ENCODE measurements at places on chromosomes 6 and 20.

DNA sequence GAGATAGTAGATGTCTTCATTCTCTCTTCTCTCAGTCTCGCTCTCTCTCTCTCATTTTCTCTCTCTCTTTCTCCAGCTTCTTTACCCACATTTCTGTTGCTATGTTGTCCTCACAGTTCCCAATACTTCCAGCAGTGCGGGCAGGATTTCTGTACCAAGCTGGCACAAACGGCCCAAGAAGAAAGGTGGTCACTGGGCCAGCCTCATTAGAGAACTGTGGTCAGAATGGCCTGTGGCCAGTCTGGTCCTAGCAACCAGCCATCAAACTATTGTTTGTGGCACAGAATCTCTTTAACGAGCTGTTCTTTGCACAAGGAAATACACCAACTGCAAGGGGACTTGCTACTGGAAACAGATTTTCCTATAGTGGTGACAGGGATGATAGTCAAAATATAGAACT is 81.3 kb downstream of the SEL1L2 start:
- H3K27me3 ChIP-seq, result peaks cover 2% of the 10 kb centered on the region
- H3K4me1 ChIP-seq, result no peaks in the 10 kb centered on the region
- DNase-seq, result no peak
- no peaks in the 10 kb centered on the region for H3K36me3 ChIP-seq

DNA sequence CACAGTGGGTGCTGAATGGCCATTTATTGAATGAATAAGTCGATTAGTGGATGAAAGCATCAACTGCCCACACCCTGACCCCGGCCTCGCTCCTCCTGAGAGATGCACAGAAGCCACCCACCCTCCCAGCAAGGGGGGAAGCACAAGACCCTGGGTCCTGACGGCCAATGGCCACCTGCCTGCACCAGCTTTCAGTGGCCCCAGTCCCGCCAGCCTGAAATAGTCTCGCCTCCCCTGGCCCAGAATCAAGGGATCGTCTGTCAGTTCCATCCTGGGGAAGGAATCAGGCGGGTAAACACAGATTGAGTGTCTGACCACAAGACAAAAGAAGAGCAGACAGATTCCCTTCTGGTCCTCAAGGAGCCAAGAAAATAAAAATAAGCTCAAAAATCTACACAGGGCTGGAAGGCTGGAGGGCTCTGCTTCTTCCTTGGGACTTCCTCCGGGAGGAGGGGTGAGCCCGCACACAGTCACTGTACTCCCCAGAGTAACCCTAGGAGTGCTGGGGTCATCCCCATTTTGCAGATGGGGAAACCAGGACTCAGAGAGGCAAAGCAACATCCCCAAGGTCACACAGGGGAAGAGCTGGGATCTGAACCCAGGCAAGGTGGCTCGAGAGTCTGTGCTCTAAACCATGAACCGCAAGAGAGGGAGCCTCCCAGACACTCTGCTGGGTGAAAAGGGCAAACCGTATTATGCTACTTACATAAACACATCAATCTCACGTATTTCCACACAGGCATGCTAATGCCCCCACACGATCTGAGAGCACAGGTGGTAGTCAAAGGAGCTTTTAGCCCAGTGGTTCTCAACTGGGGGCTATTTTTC is 7.8 kb downstream of the PREX1 start:
- H3K36me3 ChIP-seq, result peaks cover 10% of the 10 kb centered on the region
- no peak for DNase-seq
- peaks cover 74% of the 10 kb centered on the region for H3K4me1 ChIP-seq

DNA sequence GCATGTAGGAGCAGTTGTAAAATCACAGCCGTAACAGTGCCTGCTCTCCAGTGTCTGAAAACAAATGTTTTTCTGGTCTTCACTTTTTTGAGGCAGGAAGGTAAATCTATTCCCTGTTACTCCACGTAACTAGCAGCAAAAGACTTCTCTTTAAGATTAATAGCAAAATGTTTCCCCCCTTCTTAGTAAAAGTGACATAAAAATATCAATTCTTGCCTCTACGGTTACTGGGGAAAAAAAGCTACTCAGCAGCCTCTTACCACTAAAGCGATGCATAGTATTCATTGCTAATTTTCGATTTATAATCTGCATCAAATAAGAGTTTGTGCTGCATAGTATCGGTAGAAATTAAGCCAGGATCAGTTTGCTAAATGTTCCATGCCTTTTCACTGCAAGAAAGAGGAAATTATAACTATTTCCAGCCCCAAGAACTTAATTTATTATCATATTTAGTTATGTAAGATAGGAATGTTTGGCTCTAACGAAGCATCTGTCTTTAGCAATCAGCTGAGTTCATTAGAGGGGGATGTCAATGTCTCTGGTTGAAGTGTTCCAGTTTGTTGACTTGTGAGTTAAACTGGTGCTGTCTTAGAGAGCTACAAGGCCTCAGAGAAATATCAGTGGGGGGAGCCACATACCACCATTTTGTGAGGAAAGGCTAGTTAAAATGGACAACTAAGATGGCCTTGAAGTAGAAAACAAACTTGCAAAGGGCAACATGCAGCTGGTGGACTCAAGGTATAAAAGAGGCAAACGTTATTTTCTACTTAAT is 617 bp upstream of the TSPYL1 start:
- peaks cover 38% of the 10 kb centered on the region for H3K4me1 ChIP-seq
- peaks cover 17% of the 10 kb centered on the region for H3K36me3 ChIP-seq
- H3K27me3 ChIP-seq, result no peaks in the 10 kb centered on the region
- H3K27ac ChIP-seq, result peak overlapping the region; percentile 98
- DNase-seq, result no peak

GRCh38 chr20:25461786-25462545 is 54.5 kb downstream of the GINS1 start:
- DNase-seq, result no peak
- H3K36me3 ChIP-seq, result no peaks in the 10 kb centered on the region
- no peaks in the 10 kb centered on the region for H3K27me3 ChIP-seq

DNA sequence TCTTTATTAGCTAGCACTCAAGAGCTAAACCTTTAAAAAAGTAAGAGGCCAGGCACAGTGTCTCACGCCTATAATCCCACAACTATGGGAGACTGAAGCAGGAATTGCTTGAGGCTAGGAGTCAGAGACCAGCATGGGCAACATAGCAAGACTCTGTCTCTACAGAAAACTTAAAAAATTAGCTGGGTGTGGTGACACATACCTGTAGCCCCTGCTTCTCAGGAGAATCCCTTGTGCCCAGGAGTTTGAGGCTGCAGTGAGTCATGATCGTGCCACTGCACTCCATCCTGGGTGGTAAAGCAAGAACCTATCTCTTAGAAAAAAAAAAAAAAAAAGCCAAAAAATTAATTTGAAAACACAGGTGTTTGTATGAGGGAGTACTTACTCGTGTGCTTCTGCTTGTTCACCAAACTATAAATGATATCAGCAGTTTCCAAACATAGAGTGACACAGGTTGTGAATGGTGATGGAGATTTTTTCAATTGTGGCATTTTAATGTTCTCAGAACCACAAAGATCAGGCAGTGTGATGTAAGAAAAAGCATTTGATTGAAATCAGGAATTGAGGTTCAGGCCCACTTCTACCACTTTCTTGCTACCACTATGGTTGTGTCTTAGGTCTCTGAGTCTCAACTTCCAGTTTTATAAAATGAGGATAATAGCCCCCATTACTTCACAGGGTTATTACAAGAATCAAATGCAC is 104.9 kb downstream of the FOXO3 start:
- peaks cover 18% of the 10 kb centered on the region for H3K4me1 ChIP-seq
- no peak for DNase-seq
- H3K4me3 ChIP-seq, result no peak overlapping the region

GRCh38 chr6:37110500-37111461 is 59.2 kb upstream of the PIM1 start:
- H3K27me3 ChIP-seq, result peaks cover 2% of the 10 kb centered on the region
- no peaks in the 10 kb centered on the region for H3K36me3 ChIP-seq
- H3K4me3 ChIP-seq, result no peak overlapping the region
- H3K27ac ChIP-seq, result no peak overlapping the region

- no peak overlapping the region for H3K4me3 ChIP-seq
- peaks cover 24% of the 10 kb centered on the region for H3K36me3 ChIP-seq
- H3K27ac ChIP-seq, result no peak overlapping the region
- DNase-seq, result no peak
- no peaks in the 10 kb centered on the region for H3K27me3 ChIP-seq
Observed at GRCh38 chr6:150806790-150807189, 58.7 kb upstream of the MTHFD1L start.

DNA sequence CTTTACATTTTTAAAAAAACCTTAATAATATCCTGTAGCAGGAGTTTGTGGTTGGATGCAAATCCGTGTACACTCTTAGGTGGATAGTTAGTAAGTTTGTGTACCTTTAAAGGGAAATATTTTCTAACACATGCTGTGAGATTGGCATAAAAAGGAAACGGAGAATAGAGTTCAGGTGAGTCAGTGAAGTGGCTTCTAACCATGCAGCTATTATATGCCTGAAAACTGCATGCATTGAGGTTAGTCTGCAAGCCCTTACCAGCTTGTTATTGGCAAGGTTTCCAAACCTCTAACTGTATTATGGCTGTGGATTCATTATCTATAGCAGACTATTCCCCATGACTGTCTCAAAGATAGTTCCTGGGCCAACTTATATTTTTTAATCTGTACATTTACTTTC is 420.6 kb upstream of the MMS22L start:
- H3K4me1 ChIP-seq, result no peaks in the 10 kb centered on the region
- no peak for DNase-seq
- H3K27me3 ChIP-seq, result no peaks in the 10 kb centered on the region
- no peak overlapping the region for H3K4me3 ChIP-seq

- no peak overlapping the region for H3K27ac ChIP-seq
- H3K27me3 ChIP-seq, result no peaks in the 10 kb centered on the region
- H3K4me1 ChIP-seq, result no peaks in the 10 kb centered on the region
Observed at GRCh38 chr6:130831607-130832006, 4.4 kb downstream of the SMLR1 start.

GRCh38 chr20:47620808-47621805 is 119.4 kb downstream of the NCOA3 start:
- H3K36me3 ChIP-seq, result peaks cover 17% of the 10 kb centered on the region
- DNase-seq, result peak; percentile 43
- no peaks in the 10 kb centered on the region for H3K27me3 ChIP-seq
- no peak overlapping the region for H3K4me3 ChIP-seq
- peak overlapping the region; percentile 92 for H3K27ac ChIP-seq
- H3K4me1 ChIP-seq, result peaks cover 19% of the 10 kb centered on the region

GRCh38 chr6:161228921-161229591 is 44.8 kb downstream of the AGPAT4 start:
- peaks cover 9% of the 10 kb centered on the region for H3K36me3 ChIP-seq
- H3K4me1 ChIP-seq, result peaks cover 2% of the 10 kb centered on the region
- H3K4me3 ChIP-seq, result no peak overlapping the region
- DNase-seq, result no peak
- H3K27me3 ChIP-seq, result peaks cover 4% of the 10 kb centered on the region

DNA sequence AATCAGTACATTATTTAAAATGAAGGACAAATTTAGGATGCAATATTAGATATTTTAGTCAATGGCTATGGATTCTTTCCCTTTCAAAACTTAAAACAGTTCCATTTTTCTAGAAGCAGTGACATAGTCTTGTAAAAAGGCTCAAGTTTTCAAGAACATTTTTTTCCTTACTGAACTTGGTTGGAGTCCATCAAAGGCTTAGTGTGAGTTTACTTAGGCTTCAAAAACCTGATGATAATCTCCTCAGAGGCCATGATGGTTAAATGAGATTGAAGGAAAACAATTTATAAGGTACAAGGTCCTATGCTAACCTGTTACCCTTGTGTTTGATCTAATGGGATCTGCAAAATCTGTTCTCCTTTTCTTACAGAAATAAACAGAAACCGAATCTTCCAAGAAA is 531.8 kb downstream of the UTRN start:
- no peak for DNase-seq
- no peak overlapping the region for H3K27ac ChIP-seq
- H3K36me3 ChIP-seq, result peaks cover 22% of the 10 kb centered on the region
- no peak overlapping the region for H3K4me3 ChIP-seq

DNA sequence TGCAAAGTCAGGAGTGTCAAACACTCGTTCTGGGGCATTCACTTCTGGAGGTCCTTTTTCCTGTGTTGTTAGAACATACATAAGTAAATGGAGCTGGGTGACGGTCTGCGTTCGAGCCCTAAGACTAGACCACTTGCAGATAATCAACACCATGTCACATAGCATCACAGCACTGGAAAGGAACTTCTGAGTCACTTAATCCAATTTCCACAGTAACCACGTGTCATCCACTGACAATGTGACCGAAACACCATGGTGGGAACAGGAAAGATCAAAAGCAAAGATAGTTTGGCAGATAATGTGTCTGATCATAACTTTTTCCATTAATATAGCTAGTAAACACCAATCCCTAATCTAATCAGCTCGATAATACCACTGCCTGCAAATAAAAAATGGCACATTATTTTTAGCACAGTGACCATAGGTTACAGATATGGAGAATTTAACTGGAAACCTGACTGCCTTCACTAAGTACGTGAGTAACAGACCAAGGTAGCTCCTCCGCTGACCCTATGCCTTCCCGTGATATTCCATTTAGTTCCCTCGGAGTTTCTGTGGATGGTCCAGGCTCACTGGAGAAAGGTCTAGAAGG is 34.8 kb downstream of the WRNIP1 start:
- DNase-seq, result no peak
- H3K4me1 ChIP-seq, result no peaks in the 10 kb centered on the region
- peak overlapping the region; percentile 35 for H3K27ac ChIP-seq
- H3K36me3 ChIP-seq, result peaks cover 2% of the 10 kb centered on the region
- no peak overlapping the region for H3K4me3 ChIP-seq

- H3K36me3 ChIP-seq, result no peaks in the 10 kb centered on the region
- peaks cover 7% of the 10 kb centered on the region for H3K4me1 ChIP-seq
- no peak for DNase-seq
- H3K27me3 ChIP-seq, result peaks cover 20% of the 10 kb centered on the region
- H3K4me3 ChIP-seq, result peak within 1 kb of the TSS; percentile 73
- no peak within 1 kb of the TSS for H3K27ac ChIP-seq
Observed at GRCh38 chr6:17281100-17281496, at the start of gene RBM24. TSS of gene RBM24 (plus strand) at chr6:17281361. CDS start at chr6:17281582, 221 bp downstream.

DNA sequence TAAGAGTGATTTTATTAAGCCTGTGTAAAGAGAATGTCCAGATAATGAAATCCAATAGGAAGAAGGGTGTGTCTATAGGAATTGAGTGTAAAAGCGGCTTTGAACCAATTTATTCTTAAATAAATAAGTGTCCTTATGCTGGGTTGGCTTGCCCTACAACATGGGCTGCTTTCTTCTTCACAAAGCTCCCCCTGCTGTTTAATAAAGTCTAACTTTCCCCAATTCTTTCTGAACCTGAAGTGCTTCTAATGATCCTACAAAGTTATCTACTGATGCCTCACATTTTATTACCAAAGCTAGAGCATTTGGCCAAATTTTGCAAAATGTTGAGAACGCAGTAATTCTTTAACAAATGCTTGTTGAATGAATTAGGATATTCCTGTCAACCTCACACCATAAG is 36.3 kb upstream of the SIRT5 start:
- no peak for DNase-seq
- H3K27ac ChIP-seq, result no peak overlapping the region
- peaks cover 9% of the 10 kb centered on the region for H3K4me1 ChIP-seq
- H3K27me3 ChIP-seq, result no peaks in the 10 kb centered on the region
